Cerebellar cortex (tissue), 1 donor: ENCODE measurements at places on chromosomes 5 and 9.
A peak's percentile ranks its signal among the peaks of the same experiment; 100 is the strongest.

GRCh38 chr9:72980600-72981265 lies 27.9 kb upstream of the ALDH1A1 start:
- DNase-seq: no peak

DNA sequence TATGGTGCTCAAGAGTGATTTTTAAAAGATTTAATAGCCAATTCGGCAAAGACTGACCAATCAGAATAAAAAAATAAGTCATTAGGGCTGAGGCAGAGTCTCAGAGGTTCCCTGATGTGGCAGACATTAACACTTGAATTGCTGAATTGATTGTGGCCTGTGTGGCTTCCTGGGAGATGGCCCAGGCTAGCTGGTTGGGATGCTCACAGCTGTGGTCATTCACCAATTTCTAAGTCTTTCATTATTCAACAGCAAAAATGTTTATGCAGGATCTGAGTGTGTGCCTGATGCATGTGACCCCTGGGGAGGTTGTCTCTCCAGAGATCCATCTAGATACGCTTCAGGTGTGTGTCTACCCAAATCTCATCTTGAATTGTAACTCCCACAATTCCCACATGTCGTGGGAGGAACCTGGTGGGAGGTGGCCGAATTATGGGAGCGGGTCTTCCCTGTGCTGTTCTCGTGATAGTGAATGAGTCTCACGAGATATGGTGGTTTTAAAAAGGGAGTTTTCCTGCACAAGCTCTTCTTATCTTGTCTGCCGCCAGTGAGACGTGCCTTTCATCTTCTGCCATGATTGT lies 632.6 kb upstream of the SEMA6A start:
- no peak for DNase-seq

DNA sequence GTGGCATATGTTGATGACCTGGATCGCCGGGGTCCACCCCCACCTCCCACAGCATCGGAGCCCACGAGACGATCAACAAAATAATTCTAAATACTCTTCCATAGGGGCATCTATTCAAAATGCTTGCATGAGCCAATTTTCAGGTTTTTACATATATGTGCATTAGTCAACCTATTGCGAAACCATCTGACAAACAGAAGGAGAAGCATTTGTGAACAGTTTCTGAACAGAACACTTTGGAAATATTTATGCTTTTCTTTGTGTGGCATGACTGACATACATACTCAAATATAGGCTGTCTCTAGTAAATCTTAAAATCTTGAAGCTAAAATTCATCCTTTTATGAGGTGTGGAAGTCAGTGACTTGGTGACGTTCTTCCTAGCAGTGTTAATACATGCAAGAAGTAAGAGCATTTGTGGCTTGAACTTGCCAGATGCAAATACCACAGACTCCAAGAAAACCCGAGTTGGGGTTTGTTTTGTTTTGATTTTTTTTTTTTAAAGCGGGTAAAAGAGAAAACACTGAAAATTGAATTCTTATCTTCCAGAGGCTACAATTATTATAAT lies 5.3 kb downstream of the GPR151 start:
- DNase-seq: no peak

- no peak for DNase-seq
Measured at GRCh38 chr5:137438932-137439331, 60.2 kb downstream of the SPOCK1 start.

DNA sequence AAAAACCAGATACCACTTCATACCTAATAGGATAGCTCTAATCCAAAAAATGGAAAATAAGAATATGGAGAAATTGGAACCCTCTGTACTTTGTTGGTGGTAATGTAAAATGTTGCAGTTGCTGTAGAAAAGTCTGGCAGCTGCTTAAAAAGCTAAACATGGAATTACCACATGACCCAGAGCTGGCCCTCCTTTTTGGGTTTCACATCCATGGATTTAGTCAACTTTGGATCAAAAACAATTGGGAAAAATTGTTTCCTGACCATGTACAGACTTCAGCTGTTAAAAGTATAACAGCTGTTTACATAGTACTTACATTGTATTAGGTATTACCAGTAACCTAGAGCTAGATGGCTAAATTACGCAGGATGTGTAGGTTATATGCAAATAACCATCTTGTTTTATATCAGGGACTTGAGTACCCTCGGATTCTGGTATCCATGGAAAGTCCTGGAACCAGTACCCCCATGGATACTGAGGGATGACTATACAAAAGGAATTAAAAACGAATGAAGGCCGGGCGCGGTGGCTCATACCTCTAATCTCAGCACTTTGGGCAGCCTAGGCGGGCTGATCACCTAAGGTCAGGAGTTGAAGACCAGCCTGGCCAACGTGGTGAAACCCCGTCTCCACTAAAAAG lies 15.8 kb downstream of the DNAJA1 start:
- no peak for DNase-seq

GRCh38 chr5:107526270-107526937 lies 144.3 kb downstream of the EFNA5 start:
- DNase-seq: no peak

DNA sequence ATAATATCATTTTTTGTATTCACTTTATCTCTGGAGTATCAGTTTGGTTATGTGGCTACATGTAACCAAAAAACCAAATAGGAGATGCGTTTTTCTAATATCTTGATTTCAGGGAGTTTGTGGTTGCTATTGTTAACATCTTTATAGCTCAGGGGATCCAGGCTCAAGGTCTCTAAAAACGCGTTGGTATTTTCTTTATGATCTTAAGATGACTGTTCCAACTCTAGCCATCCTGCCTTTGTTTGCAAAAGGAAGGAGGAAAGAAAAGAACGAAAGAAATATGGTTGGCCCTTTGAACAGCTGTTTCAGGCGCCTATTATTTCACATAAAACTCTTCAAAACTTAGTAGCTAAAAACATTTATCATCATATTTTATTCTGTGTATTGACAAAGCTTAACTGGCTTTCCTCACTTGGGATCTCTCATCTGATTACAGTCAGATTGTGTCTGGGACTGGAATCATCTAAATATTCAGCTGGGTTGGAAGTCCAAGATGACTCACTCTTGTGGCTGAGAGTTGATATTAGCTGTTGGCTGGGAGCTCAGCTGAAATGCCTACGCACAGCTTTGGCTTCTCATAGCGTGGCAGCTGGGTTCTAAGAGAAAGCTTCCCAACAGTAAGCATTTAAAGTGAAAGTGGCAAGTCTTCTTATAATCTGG lies 60.1 kb downstream of the FAM174A start:
- DNase-seq: no peak

DNA sequence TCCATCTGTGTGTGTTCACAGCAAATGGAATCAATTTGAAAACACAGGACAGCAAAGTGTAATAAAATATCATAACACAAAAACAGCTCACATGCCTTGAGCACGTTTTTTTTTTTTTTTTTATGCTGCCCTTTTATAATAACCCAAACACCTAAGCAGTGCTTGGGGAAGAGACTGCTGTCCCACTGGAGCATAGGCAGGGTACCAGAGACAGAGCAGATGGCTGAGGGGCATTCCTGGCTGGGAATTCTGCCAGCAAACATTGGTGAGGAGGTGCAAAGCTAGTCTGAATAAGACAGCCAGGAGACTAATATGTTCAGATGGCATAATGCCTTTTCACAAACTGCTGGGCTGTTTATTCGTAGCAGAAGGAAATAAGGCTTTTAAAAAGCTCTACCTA lies 58.1 kb upstream of the SV2C start:
- DNase-seq: peak; percentile 76

GRCh38 chr9:109132567-109133021 lies 12.8 kb upstream of the TMEM245 start:
- no peak for DNase-seq

DNA sequence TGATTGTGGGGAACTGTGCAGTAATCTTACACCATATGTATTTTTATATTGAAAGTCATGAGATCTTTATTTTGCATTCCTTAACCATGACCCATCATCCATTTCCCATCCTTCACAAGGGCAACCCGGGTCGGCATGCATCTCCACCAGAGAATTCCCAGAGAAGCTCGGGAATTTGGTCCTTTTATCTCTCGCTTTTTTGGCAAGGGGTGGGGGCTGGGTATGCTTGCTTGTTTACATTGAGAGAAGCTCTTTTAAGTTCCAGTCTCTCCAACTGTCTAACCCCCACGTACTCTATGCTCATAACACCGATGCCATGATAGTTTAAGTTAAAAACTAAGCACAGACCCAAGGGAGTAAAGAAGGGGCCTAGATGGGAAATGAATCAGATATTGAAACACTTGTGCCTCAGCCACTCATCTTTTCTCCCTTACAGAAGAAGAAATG lies 109.9 kb upstream of the NFIB start:
- DNase-seq: no peak

DNA sequence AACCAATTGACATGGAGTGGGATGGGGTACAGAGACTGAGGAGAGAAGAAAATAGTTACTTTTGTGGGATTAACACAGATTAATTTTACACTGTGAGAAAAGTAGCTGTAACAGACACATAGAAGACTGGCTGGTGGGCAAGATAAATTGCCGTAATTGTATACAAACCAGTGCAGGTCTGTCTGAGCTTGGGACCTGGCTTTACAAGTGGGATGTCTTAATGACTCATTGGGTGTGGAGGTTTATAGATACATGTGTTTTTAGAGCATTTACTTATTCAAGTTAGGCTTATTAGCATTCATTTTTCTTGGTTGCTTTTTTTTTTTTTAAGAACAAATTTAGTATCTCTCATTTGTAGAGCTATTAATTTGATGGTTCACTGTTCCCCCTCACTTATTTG lies 37.5 kb downstream of the SLC44A1 start:
- DNase-seq: no peak
